ENCODE measurements at places on chromosomes 7 and 10. TPM values are rescaled to one million over a fixed set of nuclear protein-coding genes. Genes with fewer than 3 reads are reported as not detected.

BMPR1A gene
- total RNA-seq: 1.1 TPM

SMKR1 gene
- total RNA-seq: not detected

TMEM236 gene
- 0.06 TPM for total RNA-seq

HECTD2 gene
- 0.78 TPM for total RNA-seq

FAM25C gene
- not detected for total RNA-seq

CRYGN gene
- not detected for total RNA-seq

TFPI2 gene
- total RNA-seq: not detected

CALN1 gene
- not detected for total RNA-seq

DNA sequence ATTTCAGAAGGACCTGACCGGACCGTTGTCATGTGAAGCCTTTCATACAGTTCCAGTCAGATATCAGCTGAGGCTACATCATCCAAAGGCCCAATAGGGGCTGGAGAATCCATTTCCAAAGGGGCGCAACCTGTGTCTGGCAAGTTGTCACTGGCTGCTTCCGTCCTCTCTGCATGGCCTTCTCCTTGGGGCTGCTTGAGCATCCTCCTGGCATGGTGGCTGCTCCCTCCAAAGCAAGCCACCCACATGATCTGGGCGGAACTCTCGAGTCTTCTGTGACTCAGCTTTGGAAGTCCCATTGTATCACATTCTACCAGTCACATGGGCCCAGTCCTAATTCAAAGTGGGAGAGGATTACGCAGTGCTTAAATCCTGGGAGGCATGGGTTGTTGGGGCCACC, 207.0 kb upstream of the SHH start:
- no peak for DNase-seq

GRCh38 chr7:44982970-44983369, 4.2 kb upstream of the MYO1G start:
- no peak for DNase-seq

DNA sequence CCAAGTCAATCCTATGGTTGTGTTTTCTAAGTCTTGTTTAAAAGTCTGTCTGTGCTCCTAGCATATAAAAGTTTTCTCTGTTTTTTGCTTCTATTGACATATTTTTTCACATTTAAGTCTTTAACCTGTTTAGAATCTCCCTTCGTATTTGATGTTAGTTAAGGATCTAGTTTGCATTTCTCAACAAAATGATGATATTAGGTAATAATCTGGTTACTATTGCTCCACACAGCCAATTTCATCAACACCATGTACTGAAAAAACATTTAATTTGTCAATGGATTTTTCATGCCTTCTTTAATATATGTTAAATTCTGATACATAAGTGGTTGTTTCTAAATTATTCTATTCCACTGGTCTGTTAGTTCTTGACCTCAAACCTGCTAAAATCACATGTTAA, 17.5 kb upstream of the TSGA13 start:
- no peak for DNase-seq

GRCh38 chr7:135185471-135186260, 15.2 kb upstream of the CYREN start:
- no peak for DNase-seq

DNA sequence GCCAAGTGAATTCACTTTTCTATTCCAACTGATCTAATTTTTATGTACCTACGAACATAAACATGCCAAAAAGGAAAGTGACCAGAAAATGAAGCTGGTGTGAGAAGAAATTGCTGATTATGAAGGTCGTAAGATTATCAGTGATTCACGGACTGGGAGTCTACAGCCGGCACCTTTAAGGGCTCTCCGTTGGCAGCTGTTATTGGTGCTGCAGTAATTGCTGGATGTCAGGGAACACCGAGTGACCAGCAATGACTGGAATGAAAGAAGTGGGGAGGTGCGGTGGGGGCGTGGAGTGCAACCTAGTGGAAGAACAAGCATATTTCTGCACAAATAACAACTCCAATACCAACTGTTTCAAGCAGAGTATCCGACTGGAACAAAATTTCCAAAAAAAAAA, 109.8 kb upstream of the TARP start:
- no peak for DNase-seq

DNA sequence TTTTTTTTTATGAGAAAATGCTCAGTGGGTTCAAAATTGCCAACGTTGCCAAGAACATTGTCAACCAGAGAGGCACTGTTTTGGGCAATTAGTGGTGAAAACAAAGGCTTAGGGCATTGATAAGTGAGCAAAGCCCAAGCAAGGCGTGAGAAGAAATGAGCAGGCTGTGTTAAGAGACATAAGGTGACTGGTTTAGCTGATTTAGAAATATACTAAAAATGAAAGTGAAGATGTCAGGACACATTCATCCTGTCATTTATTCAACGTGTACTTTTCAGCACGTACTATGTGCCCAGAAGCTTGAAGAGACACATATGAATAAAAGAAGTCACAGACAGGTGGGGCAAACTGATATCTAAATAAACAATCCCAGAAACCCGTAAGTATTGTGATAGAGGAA, 31.8 kb downstream of the AOAH start:
- no peak for DNase-seq
